Activated CD4-positive, CD25-positive, alpha-beta regulatory T cell treated with anti-CD3 and anti-CD28 coated beads, Interleukin-2, amount 50 U/mL, for 72 hours (primary cell): ENCODE measurements at places on chromosomes 1 and 21.

DNA sequence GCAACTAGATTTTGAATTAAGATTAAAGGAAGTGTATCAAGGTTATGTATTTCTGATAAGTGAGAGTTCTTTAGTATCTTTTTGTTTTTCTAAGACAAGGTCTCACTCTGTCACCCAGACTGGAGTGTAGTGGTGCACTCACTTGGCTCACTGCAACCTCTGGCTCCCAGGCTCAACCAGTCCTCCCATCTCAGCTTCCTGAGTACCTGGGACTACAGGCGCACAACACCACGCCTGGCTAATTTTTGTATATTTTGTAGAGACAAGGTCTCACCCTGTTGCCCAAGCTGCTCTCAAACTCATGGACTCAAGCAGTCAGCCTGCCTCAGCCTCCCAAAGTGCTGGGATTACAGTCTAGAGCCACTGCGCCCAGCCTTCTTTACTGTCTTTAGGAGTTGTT lies 33.7 kb downstream of the DHX9 start:
- no peak for DNase-seq

DNA sequence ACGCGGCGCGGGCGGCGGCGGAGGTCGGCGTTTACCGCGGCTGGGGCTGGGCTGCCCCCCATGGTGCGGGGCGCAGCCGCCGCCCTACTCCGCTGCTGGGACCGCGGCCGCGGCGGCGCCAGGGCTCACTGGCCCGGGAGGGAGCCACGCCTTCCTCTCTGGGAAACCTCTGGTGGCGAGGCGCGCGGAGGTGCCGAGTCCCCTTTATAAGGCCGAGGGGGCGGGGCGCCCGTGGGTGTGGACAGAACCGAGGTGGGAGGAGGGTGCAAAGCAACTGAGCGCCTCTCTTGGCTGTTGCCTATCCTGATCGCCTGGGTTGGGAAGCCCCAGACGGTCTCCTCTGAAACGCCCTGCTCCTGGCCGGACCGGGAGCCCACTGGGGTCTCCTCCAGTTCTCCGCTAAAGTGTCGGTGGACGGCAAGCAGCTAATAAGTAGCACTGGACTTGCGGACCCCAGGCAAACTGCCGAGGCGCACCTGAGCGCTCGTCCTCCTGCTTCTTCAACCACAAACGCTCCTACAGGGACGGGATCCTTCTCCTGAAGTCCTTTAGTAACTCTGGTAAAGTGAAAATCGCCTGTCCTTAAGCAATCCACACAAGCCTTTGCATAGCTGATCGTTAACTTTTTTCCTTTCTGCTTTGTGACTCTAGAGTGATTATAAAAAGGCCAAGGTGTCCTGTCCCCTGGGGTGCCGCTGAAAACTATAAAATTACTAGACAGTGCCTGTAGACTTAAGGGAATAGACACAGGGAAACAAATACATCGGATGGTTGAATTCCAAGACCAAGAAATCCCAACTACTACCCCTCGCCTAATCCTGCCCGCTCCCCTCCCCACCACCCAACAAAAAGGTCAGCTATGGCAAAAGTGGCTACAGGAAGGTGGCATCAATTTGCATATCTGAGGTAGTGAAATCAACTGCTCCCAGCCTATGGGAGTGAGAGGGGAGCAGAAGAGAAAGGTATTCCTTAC lies at the start of gene PTGER3:
TSS of gene PTGER3 (minus strand) at position 182 of the 973 bp plus-strand sequence. CDS start 239 bp downstream, outside the sequence.
- DNase-seq: peak; percentile 32

DNA sequence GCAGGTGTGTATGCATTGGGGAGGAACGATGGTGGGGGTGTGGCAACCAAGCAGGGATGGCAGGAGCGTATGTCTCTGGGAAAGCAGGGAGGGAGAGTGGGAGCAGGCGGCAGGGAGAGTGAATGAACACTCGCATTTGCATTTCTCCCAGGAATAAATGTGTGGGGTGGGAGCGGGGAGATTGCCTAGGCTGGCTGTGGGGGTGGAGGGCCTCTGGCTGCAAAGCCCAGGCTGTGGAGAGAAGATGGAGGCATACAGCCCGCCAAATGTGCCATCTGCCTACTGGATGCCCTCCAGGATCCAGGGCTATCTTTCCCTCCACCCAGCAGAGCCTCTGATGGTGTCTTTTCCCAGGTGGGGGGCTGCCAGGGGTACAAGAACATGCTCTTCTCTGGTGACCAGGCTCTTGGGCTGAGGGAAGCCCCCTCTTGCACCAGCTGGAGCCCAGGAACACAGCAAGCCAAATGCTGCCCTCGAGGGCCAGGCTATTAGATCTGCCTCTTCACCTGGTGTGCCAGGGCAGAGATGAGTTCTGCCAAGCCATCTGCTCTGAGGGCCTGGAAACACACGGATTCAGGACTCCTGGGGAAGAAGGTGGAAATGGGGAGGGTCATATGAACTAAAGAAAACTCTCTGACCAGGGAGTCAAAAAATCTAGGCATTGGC lies 1.7 kb upstream of the OPTC start:
- DNase-seq: no peak

- no peak for DNase-seq
Observed at GRCh38 chr1:41350055-41350378, 11.2 kb upstream of the FOXO6 start.

DNA sequence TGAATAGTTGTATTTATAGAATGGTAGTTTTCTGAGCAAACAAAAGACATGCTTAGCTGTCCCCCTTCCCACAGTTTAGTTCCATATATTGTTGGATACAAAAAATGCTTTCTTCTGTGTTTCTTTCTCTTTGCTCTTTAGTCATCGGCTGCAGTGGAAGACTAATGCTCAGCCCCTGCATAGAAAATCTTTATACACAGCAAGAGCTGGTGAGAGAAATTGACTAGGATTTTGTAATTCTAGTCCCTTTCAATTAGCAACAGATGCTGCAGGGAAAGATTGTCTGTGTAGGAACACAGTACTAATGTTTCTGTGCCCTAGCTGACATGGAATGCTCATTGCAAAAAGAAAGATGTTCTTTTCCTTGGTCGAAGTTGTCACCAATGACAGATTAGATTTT lies 200.9 kb downstream of the RPS6KC1 start:
- DNase-seq: no peak

GRCh38 chr1:33465316-33465715 lies 7.1 kb upstream of the ZSCAN20 start:
- no peak for DNase-seq

DNA sequence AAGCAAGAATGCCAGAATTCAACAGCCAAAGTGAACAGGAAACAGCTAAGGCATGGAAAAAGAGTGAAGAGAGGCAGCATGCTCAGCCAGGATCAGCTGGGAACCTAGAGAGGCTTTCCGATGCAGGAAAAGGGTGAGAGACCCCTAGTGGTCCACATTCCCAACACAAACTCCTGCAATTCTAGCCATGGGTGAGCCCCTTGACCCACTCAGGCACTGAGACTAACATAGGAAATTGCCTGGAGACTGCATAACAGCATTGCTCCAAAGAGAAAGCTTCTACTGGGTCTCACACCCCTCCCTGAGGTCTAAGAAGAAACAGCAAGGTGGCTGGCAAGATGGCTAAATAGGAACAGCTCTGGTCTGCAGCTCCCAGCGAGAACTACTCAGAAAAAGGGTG lies 123.2 kb downstream of the LHX8 start:
- no peak for DNase-seq

- no peak for DNase-seq
Observed at GRCh38 chr1:170010443-170010842, 64.1 kb downstream of the KIFAP3 start.

DNA sequence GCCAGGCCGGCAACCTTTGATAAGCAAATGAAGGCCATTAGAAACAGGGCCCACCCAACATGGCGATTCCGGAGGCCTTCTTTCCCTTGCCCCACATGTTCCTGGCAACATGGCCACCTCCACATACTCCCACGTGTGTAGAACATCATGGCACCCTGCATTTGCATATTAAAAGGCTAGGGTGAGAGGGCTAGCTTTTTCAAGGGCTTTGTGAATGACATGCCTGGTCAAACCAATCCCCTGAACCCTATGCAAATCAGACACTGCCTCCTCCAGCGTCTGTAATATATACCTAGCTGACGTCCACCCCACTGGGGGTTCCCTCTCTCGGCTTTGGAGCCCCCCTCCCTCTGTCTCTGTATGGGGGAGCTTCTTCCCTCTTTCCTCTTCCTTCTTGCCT lies 1.6 kb downstream of the ADCY10 start:
- no peak for DNase-seq

DNA sequence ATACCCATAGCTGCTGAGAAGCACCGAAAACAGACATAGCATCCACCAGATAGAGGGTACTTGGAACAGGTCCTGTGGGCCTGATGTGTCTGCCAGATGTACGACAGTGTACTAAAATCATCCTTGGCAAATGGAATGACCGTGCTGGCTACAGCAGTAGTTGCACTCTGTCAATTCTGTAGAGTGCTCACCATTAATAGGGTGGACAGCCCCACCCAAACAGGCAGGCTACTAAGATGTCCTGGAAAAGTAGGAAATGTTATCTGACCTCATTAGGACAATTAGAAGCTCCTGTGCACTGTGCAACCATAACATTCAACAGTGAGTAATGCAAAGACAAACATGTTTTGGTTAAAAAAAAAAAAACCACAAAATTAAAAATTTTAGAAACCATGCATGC lies 106.2 kb downstream of the PTPN14 start:
- no peak for DNase-seq

DNA sequence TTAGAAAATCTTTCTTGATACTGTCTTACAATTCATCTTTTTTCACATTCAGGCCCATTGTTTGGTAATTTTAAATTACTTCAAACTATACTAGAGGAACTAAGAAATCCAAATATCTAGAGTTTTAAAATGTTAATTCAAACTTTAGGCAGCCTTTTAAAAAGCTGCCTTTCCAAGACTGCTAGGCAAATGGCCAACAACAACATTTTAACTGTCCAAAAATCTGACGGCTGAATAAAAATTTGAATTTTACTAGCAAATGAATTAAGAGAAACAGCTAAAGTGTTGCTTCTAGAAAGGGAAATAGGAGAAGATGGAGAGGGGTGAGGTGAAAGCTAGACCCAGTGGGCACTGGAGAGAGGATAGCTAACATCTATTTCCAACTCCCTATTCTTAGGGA lies 17.2 kb downstream of the DPYD start:
- DNase-seq: no peak

- no peak for DNase-seq
Observed at GRCh38 chr1:48616710-48617109, 144.7 kb upstream of the SPATA6 start.

DNA sequence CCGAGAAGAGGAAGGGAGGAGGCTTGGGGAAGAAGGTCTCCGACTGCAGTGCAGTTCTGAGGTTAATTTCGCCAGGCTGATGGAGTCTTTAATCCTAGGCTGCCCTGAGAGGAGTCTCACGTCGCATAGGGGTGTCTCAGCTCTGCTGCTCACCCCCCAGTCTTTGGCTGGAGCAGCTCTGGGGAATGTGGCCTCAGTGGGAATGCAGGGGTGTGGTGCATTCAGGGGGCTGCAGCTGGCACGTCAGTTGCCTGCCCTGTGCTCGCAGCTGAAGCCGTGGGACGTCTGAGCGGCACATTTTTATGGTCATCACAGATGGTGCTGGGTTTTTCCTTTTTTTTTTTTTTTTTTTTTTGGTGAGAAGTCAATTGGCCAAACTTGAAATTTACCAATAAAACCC lies 38.2 kb downstream of the ACTN2 start:
- DNase-seq: no peak

GRCh38 chr21:41373253-41373652 lies 11.4 kb downstream of the MX2 start:
- no peak for DNase-seq

DNA sequence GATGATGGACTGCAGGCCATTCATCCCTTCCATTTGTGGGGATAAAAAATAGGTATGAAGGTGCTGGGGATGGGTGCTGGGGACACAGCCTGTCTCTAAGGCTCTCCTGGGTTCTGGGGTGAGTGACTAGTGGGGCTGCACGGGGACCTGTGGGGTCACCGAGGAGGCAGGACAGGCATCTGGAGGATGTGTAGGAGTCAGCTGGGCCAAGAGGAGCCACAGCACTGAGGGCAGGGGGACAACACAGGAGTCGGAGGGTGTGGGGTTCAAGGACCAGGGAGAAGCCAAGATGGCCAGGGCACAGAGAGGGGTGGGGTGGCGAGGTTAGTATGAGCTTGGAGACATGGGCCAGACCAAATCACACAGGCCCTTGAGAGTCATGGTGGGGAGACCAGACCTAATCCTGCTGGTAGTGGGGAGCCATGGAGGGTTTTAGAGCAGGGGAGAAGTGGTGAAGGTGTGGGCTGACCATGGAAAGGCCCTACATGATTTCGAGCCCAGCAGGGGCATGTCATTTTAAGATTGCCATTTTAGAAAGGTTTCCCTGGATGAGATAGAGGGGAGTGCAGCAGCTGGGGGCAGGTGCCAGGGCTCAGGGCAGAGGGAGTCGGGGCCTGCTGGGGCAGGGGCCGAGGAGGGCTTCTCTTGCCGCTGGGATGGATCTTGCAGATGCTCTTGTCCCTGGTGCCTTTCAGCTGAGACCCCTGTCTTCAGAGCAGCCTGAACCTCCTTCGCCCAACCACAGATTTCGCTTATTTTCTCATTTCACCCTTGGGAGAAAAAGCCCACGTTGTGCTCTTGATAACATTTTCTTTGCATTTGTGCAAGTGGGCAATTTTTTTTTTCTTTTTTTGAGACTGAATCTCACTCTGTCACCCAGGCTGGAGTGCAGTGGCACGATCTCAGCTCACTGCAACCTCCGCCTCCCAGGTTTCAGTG lies 22.7 kb downstream of the SERINC2 start:
- DNase-seq: no peak

DNA sequence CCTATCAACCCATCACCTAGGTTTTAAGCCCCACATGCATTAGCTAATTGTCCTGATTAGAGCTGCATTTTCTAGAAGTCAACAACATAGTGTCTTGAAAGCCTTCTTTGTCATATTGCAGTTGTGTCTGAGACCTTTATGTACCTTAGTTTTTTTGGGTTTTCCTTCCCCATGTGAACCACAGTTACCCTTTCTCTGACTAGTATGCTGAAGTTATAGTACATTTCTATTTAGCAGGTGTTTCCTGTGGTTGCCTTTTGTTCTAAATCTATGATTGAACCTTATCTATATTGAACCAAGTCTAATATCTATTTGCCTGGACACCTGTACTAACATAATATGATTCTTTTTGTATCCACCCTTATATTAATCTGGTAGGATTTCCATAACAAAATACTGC lies 135.6 kb downstream of the ST6GALNAC3 start:
- no peak for DNase-seq

DNA sequence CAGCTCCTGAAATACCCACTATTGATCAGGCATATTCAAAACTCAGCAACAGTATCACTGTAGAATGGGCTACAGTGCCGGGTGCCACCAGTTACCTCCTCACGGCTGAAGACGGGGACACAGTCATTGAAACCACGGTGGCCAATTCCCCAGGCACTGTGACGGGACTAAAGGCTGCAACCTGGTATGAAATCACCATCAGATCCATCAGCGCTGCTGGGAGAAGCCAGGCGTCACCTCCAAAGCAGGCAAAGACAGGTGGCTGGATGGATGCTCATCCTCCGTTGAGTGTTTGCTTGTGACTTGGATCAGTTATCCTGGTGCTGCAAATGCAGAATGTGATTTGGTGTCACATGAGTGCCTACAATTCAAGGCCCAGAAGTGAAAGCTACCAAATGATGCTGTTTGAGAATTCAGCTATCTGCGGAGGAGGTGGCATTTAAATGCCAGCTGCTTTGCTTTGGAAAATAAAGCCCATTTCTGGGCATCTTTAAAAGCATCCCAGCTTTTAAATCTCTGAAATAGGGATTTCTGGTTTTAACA lies 5.1 kb downstream of the FNDC7 start:
- no peak for DNase-seq
